Caki2 (cell line): ENCODE measurements at places on chromosomes 3 and 15. TPM values are rescaled to one million over a fixed set of nuclear protein-coding genes. Genes with fewer than 3 reads are reported as not detected.

DNA sequence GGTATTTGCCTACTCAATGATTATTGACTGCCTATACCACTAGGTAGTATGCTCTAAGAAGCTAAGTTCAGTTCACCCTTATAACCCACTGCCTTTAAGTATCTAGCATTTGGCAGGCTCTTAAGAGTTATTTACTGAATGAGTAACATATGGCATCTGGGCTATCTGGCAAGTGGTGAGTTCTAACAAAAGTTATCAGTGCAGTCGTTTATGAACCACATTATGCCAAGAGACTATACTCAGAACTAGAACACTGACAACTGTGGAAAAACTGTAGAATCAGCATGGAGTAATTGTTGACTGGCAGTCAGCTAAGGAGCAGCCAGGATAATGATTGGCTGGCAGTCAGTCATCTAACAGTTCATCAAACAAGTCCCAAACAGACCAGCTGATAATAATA, 25.8 kb downstream of the RAF1 start:
- no peak for DNase-seq

DNA sequence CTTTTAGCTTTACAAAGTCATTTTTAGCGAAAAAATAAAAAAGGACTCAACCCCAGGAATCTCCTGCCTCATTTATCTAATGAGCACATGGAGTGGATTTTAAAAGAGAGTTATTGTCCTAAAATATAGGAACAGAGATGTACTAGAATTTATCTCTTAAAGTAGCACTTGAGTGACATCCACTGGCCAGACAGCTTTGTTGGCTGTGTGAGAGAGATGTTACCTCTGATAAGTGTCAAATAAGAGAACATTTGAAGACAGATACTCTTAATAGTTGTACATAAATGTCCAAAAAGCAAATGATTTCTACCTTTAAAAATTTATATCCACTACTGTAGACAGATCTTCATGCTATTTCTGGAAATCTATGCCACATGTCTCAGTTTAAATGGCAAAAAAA, 12.3 kb upstream of the MFSD1 start:
- DNase-seq, result peak; percentile 53

DNA sequence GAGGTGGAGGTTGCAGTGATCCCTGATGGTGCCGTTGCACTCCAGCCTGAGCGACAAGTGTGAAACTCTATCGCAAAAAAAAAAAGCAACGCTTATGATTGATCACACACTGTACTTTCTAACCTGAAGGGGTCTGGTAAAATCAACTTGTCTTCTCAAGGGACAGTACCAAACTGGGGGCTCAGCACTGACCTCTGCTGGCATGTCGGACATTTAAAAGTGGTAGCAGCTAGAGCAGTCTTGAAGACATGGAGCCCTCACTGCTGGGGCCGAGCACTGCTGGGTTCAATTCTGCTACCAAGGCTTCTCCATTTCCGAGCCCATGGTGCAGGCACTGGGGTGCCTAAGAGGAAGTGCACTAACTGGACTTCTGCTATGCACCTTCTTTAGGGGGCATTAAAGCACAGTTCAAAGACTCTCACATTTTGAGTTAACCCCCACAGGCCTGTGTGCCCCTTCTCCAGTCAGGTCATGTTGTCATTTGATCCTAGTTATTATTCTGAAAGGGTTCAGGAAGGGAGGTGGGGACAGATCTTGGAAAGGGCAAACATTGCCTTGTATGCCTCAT, 26.4 kb upstream of the LAMP3 start:
- no peak for DNase-seq

DNA sequence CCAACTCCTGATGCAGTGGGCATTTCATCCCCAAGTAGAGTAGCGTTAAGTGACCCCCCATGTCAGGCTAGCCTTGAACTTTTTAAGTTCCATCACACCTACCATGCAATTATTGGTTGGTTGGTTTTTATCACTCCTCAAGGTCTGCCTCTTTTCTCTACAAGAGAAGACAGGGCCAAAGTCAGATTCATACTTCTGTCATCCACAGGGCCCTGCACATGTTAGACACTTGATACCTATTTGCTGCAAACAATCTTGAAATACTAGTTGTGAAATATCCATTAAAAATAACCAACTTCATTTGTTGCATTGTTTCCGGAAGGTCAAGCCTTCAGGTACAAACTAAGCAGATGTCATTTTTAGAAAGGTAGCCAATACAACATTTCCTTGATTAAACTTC, 1.2 kb downstream of the CMSS1 start:
- DNase-seq, result no peak

GRCh38 chr3:27354161-27354560, 15.0 kb downstream of the NEK10 start:
- no peak for DNase-seq

- peak; percentile 74 for DNase-seq
These were observed 22.9 kb upstream of the DNAAF4 start for GRCh38 chr15:55530861-55531313.

GRCh38 chr3:194745422-194746184, 59.9 kb downstream of the FAM43A start:
- DNase-seq, result no peak

DNA sequence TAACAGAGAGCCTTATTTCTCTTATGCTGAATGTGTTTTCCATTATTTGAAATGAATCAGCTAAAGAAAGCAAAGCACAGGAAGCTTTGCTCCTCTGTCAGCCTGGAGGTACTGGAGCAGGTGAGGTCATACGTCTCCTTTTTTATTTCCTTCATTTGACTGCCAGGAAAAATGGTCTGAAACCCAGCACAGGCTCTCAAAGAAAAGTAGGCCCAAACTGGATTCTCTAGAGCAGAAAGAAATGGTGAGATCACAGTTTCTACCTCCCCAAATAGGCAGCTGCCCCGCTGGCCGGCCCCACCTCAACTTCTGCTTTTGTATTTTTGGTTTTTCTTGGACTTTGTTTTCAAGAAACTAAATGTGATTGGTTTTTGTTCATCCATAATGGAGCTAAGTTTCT, 95.1 kb downstream of the RPL39L start:
- no peak for DNase-seq

GRCh38 chr3:139588450-139588849, 48.9 kb upstream of the RBP1 start:
- no peak for DNase-seq

DNA sequence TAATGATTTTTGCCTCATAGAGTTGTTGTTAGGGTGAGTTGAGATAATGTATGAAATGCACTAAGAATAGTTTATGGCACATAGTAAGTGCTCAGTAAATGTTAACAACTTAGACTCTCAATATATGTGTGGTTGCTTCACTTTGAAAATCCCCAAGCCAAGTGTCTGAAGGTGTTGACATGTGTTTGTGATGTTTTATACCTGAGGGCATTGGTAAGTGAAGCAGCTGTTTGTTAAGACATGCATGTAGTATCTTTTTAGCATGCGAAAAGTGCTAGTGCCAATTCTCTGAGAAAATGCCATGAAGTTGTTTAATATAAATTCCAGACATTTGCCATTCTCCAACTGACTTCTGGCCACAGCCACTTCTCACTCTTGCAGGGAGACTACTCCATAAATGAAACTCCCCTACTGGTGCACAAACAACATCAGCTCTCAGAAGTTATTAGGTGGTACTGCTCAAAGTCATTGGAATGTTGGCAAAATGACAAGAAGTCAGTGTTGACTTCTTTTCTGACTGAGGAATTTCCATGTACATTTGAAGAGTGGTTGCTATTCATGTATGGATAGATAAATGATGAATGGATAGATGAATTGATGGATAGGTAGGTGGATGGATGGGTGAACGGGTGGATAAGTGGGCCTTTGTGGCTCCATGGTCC, 103.6 kb upstream of the NUDT16 start:
- DNase-seq, result peak; percentile 2

DNA sequence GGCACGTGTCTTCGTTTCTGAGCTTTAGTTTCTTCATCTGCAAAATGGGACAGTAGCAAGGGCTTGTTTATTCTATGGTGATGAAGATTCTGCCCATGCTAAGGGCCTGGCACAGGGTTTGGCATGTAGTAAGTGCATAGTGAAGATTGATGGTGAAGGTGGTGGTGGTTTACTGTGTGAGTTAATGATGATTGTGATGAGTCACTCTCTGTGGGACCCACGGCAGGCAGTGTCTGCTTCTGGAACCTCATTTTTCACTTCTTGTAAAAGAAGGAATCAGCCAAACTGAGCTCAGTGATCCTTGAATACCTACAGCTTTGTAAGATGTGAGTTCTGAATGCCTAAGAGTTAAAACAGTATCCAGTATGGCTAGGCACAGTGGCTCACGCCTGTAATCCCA, 86.2 kb upstream of the LRTM1 start:
- peak; percentile 14 for DNase-seq

- no peak for DNase-seq
These were observed 75.2 kb upstream of the ACAD9 start for GRCh38 chr3:128804017-128804810.

DNA sequence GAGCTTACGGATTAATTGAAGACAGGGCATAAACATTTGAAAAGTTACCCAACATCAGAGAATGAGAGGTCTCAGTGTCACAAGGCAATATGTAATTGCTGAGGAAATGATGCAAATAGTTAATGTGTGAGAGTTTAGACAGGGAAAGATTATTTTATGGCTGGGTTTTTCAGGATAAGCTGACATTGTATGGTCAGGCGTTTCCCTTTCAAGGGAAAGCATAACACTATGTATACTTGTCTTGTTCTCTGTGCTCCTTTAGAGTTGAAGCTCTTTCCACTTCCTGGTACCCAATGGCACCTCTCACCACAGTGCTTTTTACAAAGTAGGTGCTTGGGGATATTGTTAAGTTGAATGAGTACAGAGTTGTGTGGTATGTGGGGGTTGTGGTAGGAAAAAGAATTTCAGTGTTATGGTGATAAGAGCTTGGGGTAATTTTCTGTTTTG, 19.9 kb downstream of the IQGAP1 start:
- peak; percentile 15 for DNase-seq

- DNase-seq, result no peak
These were observed 19.1 kb downstream of the ZDHHC19 start for GRCh38 chr3:196192036-196192523.

GRCh38 chr3:86793786-86794185, 197.2 kb downstream of the VGLL3 start:
- peak; percentile 59 for DNase-seq

DNA sequence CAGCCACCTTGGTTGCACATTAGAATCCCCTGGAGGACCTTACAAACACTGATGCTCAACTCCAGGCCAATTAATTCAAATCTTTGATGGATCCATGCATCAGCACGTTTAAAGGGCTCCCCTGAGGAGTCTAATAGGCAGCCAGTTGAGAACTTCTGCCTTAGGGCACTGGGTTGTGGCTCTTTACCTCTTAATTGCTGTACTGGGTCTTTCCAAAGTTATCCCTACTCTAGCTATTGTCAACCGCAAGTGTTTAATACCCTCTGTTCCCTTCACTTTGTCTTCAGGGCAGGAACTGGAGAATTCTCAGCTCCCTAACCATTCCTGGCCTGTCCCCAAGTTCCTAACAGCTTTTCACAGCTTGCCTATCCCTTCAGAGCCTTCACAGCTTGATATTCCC, 15.0 kb upstream of the FAM174B start:
- DNase-seq, result no peak

DNA sequence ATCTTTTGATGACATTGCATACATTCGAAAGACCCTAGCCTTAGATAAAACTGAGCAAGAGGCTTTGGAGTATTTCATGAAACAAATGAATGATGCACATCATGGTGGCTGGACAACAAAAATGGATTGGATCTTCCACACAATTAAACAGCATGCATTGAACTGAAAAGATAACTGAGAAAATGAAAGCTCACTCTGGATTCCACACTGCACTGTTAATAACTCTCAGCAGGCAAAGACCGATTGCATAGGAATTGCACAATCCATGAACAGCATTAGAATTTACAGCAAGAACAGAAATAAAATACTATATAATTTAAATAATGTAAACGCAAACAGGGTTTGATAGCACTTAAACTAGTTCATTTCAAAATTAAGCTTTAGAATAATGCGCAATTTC, 16.7 kb downstream of the KCNMB3 start:
- no peak for DNase-seq

- peak; percentile 53 for DNase-seq
These were observed 420 bp upstream of the TMIE start for GRCh38 chr3:46700772-46701171.

DNA sequence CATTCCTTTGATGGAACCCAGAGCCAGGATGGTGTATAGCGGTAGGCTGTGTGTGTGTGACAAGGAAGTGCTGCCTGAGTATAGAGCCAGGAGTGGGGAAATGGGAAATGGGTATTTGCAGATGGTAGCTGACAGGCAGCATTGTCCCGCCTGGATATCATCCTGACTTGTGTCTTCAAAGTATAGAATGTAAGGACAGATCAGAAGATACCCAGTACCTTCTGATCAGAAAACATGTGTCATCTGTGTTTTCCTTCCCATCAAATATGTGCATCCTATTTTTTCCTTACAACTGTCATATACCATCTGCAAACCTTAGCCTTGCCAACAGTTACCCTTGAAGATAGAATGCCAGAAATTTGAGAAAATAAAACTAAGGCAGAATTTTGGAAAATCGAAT, 146.2 kb upstream of the CBLB start:
- DNase-seq, result no peak

DNA sequence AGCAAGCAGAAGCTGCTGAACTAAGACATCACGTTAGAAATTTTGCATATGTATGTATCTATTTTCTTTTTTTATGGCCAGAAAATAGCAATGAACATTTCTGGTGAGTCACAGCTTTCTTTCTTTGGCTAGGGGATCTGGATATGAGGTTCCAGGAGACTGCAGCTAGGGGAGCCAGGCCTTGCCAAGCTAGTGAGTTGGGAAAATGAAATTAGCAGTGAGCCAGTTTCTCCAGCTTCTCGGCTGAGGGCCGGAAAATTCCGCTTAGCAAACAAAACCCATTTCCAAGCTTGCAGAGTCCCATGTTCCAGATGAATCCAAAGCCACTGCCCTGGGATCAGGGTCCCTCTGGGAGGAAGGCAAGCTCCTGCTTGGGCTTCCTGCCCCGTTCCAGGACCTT, 137.6 kb downstream of the SRGAP3 start:
- no peak for DNase-seq

AMIGO3 gene
- total RNA-seq, result not detected in 2 replicates

DGKG gene
- total RNA-seq, result 15.0 and 16.4 TPM in 2 replicates

CLDN1 gene
- 129 and 151 TPM in 2 replicates for total RNA-seq

CP gene
- 10.9 and 30.7 TPM in 2 replicates for total RNA-seq

PCLAF gene
- 73.7 and 79.2 TPM in 2 replicates for total RNA-seq

FRMD4B gene
- 6.0 and 17.4 TPM in 2 replicates for total RNA-seq

BTLA gene
- total RNA-seq, result not detected in 2 replicates
